GM13977 (cell line): ENCODE measurements at places on chromosomes 5 and 9.

DNA sequence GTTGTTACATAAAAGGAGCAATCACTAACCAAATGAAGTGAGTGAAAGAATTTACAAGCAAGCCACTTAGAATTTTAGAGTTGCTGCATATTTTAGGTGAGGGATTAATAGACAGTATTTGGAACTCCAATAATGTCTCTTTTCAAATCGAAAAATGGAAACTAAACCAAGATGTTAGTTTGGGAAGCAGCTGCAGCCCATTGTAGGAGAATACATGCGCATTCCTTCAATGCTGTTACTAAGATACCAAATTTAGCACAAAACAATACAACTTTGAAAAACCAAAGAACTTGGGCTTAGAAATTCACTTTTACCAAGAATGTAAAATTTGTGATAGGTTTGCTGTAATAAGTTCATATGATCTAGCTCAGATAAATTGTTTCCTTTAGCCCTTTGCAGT lies 411.8 kb upstream of the CDH6 start:
- DNase-seq, result no peak

DNA sequence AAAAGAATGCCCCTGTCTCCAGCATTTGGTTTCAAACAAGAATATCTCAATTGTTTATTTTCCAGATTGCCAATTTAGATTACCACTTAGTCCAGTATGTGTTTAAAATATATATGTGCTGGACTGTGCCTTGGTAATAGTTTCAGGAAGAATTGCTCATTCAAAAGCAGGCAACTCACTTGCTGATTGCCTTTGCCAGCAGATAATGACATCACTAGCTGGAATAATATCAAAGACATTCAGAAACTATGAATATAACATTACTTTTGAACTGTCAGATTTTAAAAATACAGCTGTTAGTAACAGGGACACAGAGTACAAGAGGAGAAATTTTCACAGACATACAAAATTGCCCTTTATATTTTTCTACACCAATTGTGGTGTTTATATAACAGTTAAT lies 96.0 kb upstream of the ITGA2 start:
- DNase-seq, result no peak

DNA sequence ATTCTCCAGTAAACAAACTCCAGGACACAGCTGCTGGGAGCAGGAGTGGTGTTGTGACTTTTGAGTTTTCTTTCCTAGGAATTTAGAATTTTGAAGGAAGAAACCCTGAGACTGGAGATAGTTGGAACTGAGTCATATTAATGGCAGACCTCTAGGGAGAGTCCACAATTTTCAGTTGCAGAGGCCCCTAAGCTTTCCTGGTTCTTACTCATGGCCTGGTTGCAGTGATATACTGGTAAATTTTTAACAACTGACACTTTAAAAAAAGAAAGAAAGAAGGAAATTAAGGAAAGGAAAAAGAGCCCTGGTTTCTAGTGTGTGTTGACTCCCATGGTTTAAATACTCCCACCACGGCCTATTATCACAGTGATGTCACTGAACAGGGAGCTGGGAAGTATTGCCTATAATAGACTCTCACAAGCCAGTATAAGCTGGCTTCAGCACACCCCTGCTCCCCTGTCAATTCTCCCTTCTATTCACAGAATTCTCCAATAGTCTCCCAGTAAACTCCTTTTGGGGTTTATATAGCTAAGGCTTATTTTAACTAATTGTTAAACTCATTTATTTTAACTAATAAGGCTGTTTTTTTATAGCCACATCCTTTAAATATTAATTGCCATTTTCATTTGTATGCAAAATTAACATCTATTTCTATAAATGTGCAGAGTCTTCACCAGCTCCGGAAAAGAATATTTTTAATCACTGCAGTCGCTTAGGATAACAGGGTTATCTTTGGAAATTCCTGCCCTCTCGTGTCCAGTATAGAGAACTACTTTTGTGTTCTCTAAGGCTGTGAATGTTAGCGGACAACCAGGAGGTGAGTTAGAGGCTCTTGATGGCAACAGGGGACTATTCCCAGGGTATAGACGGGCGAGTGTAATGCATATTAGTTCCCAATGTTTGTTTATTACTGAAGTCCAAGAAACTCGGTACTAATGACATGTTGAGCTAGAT lies 59.7 kb downstream of the GGTA1 start:
- DNase-seq, result no peak

DNA sequence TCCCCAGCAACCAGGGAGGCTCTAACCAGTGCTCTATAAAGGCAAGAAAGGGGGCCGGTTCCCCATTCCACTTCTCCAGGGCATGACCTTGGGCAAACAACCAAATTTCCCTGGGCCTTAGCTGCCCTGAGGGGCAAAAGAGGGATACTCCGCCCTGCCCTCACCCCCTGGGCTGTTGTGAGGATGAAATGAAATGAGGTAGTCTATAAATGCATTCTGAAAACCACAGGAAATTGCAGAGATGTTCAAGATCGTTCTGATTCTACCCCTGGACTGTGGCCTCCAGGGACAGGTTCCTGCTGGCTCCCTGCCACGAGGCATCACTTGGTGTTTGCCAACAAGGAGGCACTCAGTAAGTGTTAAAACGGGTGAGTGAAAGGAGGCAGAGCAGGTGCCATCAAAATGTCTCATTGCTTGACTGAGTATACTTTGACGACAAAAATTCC lies 5.7 kb downstream of the RAPGEF1 start:
- no peak for DNase-seq

- DNase-seq, result no peak
Observed at GRCh38 chr5:88145611-88146467, 122.8 kb downstream of the TMEM161B start.

DNA sequence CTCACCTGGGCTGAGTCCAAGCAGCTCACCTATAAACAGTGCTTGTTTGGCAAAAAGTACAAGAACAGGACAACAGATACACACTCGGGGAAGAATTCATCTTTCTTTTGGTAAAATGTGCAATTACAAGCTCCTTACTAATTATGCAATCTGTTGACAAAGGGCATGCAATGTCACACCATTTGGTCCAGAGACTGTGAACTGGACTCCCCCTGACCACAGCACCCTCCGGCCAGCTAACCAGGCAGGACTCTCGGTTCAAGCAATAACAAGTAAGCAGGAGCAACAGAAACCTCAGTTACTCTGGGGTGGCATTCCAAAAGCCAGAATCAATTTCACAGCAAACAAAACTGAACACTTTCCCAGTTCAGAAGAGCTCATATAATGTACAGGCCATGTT lies 113.8 kb downstream of the GNAQ start:
- DNase-seq, result no peak

- peak; percentile 59 for DNase-seq
Observed at GRCh38 chr5:179023528-179024189, at the start of gene ZNF879. TSS of gene ZNF879 (plus strand) at chr5:179023804. CDS start at chr5:179025005, 1,201 bp downstream.

- DNase-seq, result no peak
Observed at GRCh38 chr5:151786468-151786867, 14.7 kb downstream of the G3BP1 start.

GRCh38 chr9:89744730-89745129 lies 139.9 kb downstream of the GADD45G start:
- DNase-seq, result no peak

- no peak for DNase-seq
Observed at GRCh38 chr9:79574781-79575180, 3.0 kb downstream of the TLE4 start.

- DNase-seq, result no peak
Observed at GRCh38 chr9:89477811-89478630, 19.9 kb downstream of the SEMA4D start.

- no peak for DNase-seq
Observed at GRCh38 chr9:115758441-115758840, 395.1 kb upstream of the PAPPA start.

DNA sequence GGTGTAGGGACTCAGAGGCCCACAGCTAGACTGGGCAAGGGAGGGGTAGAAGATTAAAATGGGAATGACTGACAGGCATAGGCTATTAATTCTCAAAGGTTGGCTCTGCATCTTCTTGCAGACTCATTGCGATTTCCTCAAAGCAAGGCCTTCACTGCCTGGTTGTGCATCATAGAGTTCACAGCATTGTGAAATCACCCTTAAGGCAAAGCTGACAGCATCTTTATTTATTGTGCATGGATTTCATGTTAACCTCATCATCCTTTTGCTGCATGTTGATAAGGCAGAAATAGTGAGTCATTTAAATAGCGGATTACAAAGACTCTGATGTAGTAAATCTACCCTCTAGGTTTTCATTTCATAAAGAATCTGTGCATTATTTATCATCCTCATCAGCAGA lies 13.6 kb upstream of the PALM2AKAP2 start:
- no peak for DNase-seq

DNA sequence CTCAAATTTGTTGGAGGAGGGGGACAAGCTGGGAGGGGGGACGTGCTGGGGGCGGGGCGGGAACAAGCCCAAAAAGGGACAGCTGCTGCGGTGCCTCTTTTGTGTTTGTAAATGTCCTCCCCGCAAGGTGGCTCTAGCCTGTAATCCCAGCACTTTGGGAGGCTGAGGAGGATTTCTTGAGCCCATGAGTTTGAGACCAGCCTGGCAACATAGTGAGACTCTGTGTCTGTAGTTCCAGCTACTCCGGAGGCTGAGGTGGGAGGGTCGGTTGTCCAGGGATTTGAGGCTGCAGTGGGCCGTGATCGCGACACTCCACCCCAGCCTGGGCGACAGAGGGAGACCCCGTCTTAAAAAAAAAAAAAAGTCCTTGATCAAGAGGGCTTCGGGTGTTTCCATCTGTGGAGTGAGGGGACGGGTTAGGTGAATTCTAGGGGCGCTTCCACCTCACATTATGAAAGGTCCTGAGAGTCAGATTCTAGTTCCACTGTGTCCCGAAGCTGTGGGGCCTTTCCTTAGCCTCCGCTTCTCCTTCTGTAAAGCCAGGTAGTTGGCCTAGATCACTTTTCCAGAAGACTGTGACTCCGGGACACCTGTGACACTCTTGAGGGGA lies 779 bp upstream of the CTNNA1 start:
- no peak for DNase-seq

DNA sequence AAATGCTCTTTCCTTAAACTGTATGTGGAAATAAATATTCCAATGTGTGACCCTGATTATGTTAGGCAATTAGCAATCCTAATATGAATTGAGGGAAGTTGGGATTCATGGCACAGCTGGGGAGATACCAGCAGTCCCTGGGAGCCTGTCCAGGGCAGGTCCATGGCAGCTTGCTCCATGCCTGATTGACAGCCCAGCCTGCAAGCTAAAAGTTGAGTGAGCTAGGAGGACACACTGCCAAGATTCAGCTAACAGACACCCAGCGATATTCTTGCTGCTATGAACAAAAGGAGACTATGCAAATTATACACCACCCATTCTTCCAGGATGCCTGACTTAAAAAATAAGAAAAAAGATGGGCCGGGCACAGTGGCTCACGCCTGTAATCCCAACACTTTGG lies 6.2 kb downstream of the TGFBI start:
- no peak for DNase-seq

GRCh38 chr9:37992924-37993349 lies 76.1 kb downstream of the SHB start:
- no peak for DNase-seq

- no peak for DNase-seq
Observed at GRCh38 chr5:77398896-77399295, 93.2 kb downstream of the WDR41 start.

DNA sequence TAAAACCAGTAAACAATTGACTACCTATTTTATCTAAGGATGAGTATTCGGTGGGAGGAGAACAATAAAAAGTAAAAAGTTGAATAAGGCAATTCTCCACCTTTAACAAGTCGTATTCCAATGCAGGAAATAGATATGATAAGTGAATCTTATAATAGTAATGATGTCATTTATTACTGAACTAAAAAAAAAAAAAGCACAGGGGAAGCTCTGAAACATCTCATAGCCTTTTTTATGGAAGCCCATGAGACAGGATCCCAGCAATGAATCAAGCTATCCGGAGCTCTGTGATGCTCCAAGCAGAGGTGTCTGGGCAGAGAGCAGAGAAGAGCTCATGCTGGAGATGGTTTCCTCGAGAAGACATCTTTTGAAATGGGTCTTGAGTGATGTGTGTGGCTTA lies 376.0 kb downstream of the ICE1 start:
- no peak for DNase-seq
